ENCODE measurements at places on chromosomes 1 and 21.

GRCh38 chr1:202806845-202807450 is 1.3 kb downstream of the KDM5B start:
- DNase-seq: no peak

DNA sequence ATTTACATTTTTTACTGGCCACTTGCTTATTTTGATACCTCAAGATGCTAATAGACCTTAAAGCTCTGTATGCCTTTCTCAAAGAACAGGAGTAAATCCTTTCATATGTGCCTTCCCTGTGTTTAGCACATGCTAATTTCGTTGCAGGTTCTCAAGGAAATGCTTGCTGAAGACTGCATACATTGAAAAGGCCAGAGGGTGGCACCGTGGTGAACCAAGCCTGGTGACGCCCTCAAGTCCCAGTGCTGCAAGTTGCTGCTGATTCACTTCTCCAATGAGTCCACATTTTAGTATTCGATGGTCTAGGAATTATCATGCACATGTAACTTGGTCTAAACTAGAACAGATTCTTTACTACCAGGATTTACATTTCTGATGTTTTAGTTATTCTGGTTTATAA is 94.1 kb downstream of the CLDN17 start:
- peak; percentile 8 for DNase-seq

- peak; percentile 87 for DNase-seq
Measured at GRCh38 chr21:41620982-41621381, 113.0 kb upstream of the TMPRSS2 start.

GRCh38 chr1:61604261-61604660 is 120.7 kb downstream of the TM2D1 start:
- DNase-seq: no peak

DNA sequence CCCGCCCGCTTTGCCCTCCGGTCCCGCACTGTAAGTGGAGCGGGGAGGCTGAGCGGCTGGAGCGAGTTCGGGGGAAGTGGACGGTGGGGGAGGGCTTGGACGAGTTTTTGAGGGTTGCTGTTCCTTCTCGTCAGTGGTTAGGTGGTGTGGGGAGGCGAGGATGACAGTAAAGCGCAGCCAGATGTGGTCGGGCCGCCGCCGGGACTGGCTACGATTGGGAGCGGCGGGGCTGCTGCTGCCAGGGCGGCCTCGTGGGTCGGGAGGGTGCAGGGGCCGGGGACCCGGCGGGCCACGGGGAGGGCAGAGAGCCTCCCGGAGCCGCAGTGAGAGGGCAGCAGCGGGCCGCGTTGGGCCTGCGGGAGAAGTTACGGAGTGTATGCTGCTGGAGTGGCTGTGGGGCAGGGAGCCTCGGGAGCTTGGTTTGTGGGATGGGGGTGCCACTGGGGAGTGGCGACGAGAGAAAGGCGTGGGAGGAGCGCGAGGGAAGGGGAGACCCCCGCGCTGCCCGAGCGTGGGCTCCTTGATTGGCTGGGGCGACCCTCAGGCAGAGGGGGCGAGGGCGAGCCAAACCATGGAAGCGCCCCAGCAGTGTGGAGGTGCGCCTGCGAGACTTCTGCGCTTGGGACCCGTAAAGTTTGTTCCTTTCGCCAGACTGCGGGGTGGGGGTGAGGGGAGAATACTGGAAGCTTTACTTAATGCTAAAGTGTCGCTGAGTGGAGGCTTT is 2.1 kb downstream of the ADGRL2 start:
- DNase-seq: peak; percentile 44

DNA sequence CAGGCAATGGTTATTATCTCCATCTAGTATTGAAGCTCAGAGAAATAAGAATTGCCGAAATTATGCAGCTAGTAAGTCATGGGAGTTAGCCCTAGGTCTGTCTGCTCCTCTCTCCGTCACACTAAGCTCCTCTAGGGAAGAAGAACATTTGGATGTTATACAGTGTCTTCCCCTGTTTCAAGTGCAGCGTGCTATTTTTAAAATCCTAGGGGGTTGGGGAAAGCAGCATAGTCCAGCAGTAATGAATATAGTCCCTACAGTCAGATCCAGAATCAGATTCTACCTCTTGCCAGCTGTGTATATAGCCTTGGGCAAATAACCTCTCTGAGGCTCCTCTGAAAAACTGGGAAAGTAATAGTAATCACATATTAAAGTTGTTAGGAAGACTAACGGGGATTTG is 44.5 kb upstream of the OSBPL9 start:
- no peak for DNase-seq

GRCh38 chr1:27966402-27967105 is 6.8 kb downstream of the XKR8 start:
- no peak for DNase-seq

DNA sequence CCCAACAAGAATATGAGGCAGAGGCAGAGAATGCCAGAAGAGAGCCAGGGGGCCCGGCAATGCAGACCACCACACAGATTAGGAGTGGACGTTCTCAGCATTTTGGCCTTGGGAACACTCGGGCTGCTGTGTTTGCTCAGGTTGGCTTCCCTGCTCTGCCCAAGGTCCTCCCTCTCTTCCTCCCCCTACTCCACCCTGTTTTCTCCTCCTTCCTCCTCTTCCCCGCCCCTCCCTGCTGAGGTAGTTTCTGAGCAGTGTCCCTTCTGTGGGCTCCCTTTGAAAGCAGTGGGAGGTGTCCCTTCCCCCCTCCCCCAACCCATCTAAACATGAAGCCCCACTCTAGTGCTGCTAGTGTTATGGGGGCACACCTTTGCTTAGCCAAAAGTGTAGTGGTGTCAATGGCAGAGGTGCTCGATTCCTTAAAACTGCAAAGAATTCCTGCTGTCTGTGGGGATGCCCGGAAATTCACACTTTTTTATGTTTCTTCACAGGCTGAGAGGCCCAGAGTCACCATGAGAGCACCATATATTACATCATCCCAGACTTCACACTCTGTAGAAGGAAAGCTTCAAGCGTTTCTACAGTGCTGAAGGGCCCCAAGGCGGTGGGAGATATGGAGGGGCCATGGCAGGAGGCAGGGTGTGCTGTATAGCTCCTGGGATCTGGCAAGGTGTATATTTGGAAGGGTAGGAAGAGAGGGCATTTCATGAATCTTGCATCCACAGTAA is at the start of gene HHIPL2:
Gene HHIPL2 (minus strand): TSS at position 161 of the 728 bp plus-strand sequence. CDS start 60 bp downstream, at position 101.
- DNase-seq: peak; percentile 22

- DNase-seq: peak; percentile 59
Measured at GRCh38 chr1:9058465-9058864, 11.0 kb downstream of the SLC2A5 start.

DNA sequence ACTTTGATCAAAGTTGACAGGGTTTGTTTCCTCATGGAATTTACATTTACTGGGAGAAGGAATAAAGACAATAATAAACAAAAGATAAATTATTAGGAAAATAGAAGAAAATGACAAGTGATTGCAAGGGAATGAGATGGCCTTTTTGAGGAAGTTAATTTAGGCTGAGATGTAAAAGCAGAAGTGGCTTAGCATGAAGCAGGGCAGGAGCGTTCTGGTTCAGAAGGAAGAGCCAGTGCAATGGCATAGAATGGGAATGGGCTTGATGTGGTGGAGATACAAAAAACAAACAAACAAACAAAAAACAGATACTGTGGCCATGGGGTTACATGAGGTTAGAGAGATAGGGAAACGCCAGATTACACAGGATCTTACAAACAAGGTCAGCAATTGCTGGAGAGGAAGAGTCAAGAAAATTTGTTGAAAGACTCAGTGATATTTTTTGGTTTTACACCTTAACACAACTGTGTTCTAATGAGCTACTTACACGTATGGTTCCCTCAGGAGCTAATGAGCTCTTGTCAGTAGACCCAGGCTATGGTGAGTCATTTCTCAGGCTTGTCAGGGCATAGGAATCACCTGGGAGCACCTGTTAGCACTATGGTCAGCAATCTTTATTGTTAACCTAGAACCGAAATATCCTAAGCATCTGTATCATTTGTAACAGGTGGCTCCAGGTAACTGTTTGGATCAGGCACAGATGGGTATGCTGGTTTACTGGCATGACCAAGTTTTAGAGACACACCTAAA is 8.7 kb upstream of the CADM3 start:
- DNase-seq: no peak

- peak; percentile 43 for DNase-seq
Measured at GRCh38 chr1:94236630-94237290, 624 bp downstream of the ARHGAP29 start.

DNA sequence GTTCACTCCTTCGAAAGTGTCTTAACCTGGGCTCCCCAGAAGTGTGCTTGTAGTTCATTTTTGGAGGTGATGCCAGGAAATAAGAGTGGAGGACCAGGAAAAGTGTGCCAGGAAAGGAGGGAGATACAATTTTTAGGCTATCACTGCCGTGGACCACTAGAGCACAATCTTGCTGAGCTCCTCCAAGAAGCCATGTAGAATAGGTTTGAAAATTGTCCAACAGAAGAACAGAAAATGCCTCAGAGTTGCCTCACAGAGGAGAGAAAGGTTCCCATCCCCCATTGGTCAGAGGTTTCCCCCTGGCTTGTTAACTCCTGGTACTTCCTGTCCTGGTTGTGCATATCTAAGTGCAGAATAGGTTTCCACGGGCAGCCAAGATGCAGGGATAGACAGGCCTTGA is 41.6 kb downstream of the CATSPERE start:
- no peak for DNase-seq

DNA sequence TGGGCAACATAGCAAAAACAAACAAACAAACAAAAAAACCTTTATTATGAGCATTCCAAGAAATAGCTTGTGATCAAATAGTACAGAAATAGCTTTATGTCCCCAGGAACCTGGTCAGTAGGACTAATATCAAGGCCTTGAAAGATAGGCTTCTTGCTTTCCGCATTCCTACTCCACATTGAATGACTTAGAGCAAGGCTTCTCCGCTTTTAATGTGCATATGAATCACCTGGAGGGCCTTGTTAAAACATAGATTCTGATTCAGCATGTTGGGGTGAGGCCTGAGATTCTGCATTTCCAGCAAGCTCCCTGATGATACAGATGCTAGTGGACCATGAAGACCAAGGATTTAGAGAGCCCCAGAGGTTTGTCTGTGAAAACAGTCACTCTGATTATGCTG is 17.4 kb downstream of the PLEKHA6 start:
- no peak for DNase-seq

- no peak for DNase-seq
Measured at GRCh38 chr21:45570071-45570470, 27.8 kb upstream of the SLC19A1 start.

GRCh38 chr1:33397125-33397506 is 33.8 kb downstream of the PHC2 start:
- DNase-seq: no peak

DNA sequence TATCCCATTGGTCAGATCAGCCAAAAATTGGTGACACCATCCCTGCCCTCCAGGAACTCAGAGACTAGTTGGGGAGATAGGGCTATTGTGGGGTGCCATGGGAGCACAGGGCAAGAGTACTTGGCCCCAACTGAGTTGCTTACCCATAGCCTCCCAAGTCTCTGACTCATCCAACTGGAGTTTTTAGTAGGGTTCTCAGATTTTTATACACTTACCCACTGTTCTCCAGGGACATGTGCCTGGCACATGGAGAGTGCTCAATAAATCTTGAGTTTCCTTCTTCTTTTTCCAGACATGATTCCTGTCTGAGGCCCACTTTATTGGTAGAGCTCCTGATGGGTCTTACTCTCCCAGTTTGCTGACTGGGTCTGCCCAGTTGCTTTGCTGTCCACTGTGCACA is 56.7 kb downstream of the OVGP1 start:
- DNase-seq: no peak

GRCh38 chr1:75855010-75855409 is 58.3 kb downstream of the MSH4 start:
- DNase-seq: peak; percentile 8

- DNase-seq: peak; percentile 30
Measured at GRCh38 chr1:19367584-19368041, 55.5 kb downstream of the SLC66A1 start.

DNA sequence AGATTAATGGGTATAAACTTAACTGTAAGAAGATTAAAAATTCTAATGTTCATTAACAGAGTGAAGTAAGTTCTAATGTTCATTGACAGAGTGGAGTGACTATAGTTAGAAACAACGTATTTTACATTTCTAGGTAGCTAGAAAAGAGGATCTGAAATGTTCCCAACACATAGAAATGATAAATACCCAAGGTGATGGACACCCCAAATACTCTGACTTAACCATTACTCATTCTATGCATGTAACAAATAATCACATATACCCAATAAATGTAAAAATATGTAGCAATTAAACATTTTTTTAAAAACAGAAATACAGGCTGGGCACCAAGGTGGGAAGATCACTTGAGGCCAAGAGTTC is 62.1 kb downstream of the ABL2 start:
- DNase-seq: no peak

Measured in AG10803 (cell line).